ENCODE measurements at places on chromosomes 3 and 15.
A peak's percentile ranks its signal among the peaks of the same experiment; 100 is the strongest.

DNA sequence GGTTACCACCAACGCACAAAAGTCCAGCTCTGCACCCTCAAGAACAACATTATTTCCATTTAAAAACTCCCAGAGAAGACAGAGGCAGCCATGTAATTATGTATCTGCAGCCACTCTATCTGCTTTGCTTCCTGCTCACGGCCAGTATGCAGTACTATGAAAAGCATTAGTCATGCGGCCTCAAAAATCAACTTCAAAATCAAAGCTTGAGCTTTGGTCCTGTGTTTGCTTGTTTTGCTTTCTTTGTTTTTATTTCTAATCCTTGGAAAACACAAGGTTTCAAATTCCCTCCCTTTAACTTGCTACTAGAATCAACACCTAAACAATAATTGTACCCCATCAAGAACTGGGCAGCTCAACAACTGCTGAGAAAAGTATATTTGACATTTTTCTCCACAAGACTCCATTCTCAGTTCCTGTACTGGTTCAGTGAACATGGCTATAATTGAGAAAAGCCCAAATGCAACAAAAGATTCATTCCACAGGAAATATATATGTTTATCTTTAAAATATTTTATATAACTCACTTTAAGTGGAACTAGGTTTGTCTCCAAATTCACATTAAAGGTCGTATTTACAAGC lies 37.6 kb downstream of the GBE1 start:
- no peak for DNase-seq

DNA sequence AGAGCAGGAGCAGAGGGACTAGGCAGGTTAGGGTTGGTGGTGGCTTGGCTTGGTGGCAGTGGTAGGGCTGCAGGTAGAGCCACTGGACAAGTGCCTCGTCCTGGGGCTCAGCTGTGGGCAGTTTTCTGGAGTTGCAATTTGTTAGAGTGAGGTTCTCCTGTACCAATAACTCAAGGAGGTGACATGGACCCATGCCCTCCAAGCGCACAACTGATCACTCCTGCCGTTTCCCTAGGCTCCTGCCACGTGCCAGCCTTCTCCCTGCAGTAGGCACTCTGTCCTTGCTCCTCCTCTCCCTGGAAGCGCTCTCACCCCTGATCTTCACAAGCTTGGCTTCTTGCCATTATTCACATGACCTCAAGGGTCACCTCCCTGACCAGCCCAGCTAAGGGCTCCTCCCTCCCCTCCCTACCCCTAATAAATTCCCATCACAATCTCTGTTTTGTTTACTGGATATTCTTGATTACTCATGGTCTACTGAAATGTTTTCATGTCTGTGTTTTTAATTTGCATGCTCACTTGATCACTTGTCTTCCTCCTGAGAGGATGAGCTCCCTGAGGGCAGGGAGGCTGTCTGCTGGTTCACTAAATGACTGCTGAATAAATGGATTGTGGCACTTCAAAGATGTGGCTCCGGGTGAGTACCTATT lies 3.3 kb downstream of the WNT7A start:
- no peak for DNase-seq

- no peak for DNase-seq
Observed at GRCh38 chr3:128975276-128975675, 18.6 kb downstream of the CFAP92 start.

GRCh38 chr3:195095035-195095703 lies 175.8 kb downstream of the XXYLT1 start:
- DNase-seq: no peak

DNA sequence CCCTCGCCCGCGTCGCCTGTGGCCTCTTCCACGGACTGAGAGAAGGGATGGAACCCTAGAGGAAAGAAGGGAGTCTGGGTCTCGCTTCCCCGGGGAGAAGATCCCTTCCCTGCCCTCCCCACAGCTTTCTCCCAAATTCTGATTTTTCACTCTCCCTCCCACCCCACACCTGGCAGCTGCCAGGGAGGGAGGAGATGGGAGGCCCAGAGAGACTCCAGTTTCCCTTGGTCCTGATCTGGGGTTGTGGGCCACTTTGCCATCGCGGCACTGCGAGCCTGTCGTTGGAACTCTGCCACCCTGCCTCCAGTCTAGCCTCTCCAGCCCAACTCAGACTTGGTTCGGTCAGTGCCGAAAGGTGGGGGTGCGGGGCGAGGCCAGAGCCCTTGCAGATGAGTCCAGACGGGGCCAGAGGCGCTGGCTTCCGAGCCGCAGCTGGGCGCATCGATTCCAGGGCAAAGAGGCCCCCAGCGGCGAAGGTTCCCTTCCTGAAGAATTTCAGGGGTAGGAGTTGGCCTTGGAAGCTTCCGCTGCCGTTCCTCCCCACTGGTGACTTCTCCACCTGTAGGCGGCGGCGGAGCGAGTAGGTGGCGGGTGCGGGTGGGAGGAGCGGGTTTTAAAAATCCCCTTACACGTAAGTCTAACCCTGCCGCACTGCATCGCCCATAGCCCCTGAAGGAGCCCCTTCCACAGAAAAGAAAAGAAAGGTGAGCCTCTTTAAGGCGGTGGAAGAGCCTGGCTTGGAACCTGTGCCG lies 5.2 kb downstream of the WNT5A start:
- no peak for DNase-seq

DNA sequence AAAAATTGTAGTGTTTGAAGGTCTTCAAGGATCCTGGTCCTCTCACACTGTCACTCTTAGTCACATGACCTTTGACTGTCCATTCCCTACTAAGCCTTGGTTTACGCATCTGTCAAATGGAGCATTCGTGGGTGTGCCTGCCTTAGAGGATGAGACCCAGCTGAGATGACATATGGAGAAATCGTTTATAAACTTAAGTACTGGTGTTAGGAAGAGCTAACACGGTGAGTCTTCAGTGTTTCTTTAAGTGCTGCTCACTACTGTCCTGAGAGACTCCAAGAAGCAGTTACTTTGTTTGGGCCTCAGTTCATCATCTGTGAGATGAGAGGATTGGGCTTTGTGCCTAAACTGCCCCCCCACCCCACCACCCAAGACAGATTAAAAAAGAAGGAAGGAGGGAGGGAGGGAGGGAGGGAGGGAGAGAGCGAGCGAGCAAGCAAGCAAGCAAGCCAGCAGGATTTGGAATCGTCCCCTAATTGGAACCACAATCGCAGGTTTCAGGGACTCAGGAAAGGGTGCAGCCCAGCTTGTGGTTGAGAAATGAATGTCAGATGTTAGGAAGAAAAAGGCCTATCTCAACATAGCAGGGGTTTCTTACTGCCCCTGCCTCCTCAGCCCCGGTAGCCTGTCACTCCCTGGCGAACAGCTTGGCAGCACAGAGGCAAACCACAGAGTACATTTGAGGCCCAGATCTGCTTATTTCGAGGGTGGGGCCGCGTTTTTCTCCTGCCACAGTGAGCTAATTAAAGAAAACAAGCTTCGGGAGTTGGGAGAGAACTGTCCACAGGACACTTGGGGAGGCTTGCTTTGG lies 32.7 kb downstream of the SMAD3 start:
- DNase-seq: peak; percentile 17

DNA sequence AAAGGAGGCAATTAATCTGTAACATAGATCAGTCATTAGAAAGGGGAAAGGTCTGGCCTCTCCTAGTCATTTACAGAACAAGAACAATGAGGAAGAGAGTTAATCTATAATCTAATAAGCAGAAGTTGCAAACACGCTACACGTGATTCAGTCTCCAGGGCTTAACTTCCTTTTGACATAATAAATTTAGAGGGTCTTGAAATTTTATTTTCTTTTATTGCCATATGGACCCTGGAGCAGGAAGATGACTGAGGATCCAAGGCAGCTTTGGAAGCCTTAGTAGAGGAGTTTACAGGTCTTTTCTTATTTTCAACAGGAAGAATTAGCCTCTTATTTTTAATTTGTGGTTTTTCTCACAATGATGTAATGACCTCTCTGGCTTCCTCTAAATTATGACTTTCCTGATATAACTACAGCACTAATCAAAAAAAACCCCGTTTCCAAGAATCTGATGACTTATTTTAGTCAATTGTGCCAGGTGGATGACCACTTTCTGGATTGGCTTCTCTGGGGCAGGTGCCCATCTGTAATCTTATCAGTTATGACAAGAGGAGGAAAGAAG lies 32.2 kb downstream of the ADGRG7 start:
- no peak for DNase-seq

GRCh38 chr3:113148284-113148683 lies 63.1 kb upstream of the BOC start:
- DNase-seq: no peak

DNA sequence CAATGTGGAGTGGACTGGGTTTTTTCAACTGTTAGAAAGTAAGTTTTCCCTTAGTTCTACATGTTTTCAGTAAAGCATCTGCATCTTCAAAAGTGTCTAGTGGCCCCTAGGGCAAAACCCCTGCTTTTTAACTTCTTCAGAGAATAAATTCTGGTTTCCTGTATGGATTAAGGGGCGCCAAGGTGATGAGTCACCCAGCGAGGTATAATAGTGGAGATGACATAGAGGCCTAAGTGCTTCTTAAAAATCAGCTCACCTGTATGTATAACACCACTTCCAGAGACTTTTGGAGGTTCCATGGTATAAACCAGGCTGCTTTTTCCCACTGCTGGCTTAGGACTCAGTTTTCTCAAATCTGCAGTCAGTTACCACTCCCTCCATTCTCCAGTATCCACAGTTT lies 68.9 kb downstream of the SYN2 start:
- DNase-seq: no peak

DNA sequence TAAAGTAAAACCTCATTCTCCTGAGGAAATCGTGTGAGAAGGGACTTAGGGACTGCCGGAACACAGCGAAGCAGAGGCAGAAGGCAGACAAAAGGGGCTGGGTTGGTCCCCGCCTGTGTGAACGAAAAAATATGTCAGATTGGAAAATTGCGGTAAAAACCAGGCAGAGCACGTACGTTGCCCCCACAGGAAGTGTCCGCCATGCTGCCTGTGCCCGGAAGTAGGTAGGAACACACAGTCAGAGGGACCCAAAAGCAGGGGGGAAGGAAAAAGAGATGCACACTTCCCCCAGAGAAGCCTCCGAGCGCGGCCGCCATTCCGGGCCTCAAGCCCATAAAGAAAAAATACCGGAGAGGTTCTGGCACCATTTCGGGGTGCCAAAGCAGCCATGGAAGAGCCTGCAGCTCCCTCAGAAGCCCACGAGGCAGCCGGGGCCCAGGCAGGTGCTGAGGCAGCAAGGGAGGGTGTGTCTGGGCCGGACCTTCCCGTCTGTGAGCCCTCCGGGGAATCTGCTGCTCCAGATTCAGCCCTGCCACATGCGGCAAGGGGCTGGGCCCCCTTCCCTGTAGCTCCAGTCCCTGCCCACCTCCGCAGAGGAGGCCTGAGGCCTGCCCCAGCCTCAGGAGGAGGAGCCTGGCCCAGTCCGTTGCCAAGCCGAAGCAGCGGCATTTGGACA lies at the start of gene MKRN3:
Gene MKRN3 (plus strand): TSS at position 280 of the 676 bp plus-strand sequence. CDS start 109 bp downstream, at position 389.
- DNase-seq: no peak

- no peak for DNase-seq
Observed at GRCh38 chr3:70519026-70519425, 206.6 kb upstream of the MDFIC2 start.

GRCh38 chr3:39327746-39328349 lies 1.7 kb upstream of the CCR8 start:
- no peak for DNase-seq

- no peak for DNase-seq
Observed at GRCh38 chr3:9715764-9716437, 12.3 kb downstream of the CPNE9 start.

DNA sequence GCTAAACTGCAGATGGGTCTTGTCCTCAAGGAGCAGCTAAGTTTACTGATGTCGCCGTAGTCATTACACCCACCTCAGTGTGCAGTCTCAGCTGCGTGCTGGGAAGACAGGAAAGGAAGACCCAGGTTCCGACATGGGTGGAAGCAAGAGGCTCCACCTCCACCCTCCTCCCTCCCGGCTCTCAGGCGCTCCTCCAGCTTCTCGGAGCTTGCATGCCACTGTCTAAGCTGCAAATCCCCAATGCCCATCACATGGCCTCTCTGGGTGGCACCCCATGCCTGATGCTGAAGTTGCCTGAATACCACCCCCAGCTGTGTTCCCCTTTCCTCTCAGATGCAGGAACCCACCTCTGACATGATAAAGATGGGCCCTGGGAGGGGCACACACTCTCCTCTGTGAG lies 58.5 kb downstream of the MGLL start:
- DNase-seq: no peak

- no peak for DNase-seq
Observed at GRCh38 chr3:45765266-45765851, 31.0 kb downstream of the SLC6A20 start.

DNA sequence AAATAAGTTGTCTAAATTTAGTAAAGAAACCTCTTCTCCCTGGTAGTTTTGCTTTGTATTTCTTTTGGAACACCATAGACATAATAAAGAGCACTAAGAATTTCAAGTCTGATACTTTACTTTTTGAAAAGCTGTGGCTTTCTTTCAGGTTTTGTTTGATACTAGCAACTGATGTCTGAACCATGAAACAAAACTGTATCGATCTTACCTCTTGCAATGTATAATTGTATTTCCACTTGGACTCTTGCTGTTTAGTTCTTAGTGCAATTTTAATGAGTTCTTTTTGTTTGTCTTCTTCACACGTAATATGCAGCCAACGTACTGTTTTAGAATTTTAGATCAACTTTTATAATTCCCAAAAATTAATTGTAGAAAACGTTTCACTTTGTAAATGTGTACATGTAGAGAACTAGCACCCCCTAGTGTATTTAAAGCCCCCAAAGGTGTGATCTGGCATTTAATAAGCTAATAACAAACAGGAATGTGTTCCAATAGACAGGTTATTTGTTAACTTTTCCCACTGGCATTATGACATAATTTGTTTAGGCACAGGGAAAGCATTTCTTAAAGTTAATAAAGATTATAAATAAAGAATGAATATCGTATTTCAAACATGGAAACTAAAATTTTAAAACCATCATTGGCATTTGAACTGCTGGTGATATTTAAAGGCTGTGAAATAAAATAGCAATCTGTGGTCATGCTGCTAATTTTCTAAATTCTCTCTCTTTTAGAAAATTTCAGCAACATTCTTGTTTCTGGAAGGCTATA lies 289.1 kb upstream of the DNAJC19 start:
- no peak for DNase-seq

DNA sequence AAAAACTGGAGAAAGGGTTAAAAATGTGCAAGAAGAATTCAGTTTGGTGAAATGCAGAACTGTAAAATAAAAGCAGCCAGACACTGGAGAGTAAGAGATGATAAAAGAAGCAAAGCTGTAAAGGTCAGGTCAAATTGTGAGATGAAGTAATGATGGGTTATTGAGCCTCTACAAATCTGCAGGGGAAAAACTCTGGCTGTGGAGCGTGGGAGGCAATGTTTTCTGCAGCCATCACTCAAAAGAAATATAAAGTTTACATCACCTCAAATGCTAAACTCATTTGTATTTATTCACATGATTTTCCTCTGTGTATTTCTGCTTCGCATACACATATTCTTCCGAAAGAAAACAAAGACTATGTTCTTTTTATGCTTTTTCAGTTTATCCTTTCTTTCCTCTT lies 158.8 kb upstream of the GPR149 start:
- no peak for DNase-seq

DNA sequence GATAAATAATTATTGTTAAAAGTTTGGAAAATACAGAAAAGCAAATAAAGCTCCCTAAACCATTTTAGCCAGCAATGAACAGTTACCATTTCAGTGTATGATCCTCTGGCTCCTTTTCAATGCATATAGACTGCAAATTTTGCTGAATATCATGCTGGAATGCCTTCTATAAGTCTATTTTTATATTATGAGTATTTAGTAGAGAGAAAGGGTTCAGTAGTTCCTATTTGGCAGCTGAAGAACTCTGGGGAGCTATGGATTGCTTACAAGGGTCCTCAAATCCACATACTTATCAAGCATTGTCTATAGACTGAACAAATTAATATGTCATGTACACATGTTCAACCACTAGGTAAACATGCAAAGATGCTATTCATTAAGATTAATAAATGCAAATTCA lies 46.1 kb downstream of the LRRC3B start:
- DNase-seq: no peak
